ENCODE measurements at places on chromosomes 7 and 10.

DNA sequence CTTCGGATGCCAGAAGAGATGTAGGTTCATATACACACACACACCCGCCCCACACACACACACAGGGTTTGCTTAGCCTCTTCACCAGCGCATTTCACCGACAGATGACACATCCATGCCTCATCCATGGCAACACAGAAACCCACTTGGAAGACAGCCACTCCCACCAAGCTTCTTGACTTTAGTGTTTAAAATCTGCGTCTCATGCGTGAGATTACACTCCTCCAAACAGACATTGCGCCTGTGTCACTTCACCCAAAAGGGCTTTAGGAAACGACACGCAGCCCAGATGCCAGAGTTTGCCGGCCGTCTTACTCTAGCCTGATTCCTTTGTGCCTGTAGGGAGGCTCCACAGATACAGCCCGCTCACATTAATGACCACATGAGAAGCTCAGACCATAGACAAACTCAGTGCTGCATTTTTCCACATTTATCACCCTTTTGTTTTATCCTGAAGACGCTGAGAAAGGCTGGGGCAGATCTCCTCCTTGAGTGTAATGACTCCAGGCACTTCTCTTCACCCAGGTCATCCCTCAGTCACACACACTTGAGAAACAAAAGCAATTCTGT lies 73.8 kb downstream of the DIP2C start:
- no peak for DNase-seq

DNA sequence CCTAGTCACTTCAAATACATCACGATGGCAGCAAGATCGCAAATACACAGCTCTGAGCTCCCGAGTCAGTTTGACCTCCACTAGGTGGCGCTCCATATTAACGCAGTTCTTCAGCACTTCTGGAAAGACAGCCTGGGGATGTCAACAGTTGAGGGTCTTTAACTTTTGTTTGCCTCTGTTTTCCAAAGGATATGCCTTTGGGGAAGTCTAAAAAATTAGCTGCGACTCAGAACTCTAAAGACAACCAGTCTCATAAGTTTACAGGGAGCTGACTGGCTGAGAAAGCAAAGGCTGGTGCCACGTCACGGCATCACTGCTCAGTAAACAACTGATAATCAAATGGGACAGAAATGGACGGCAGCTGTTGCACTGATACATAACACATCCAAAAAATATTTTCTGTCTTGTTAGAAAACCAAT lies 458.8 kb downstream of the SORCS1 start:
- peak; percentile 58 for DNase-seq

- no peak for DNase-seq
Measured at GRCh38 chr10:130236711-130237110, 100.5 kb downstream of the GLRX3 start.

GRCh38 chr7:133360201-133360600 lies 107.3 kb downstream of the EXOC4 start:
- no peak for DNase-seq

- no peak for DNase-seq
Measured at GRCh38 chr10:359093-359492, 223.8 kb downstream of the ZMYND11 start.

GRCh38 chr7:44671069-44671468 lies 64.6 kb downstream of the OGDH start:
- no peak for DNase-seq

- no peak for DNase-seq
Measured at GRCh38 chr7:67466109-67466508, 469.5 kb downstream of the TYW1 start.

DNA sequence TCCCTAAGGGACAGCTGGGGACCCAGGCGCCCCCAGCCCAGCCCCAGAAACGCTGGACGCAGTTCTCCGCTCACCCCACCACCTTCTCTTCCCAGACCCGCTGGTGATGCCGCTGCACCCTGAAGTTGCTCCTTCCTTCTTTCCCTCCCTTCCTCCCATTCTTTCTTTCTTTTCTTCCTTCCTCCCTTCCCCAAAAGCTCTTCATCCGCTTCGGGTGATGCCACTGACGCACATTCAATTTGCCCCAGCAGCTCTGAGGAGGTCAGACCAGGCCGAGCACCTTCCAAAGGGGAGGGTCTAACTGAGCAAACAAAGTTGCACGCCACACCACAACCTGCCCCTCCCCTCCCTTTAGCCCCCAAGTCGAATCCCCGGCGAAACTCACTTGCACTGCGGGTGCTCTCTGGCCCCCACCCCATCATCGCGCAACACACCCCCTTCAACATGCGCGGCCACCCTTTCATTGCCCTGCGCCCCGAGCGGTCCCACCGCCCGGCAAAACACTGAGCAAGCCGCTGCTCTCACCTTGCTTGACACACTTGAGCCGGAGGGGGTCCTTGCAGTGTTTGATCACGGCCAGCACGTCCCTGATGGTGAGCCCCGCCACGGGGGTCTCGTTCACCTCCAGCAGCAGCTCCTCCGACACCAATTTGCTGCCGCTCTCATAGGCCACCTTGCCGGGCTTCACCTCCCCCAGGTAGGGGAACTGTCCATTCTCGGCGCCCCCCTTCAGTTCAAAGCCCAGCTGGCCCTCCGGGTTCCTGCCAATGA lies 787 bp downstream of the MAGI2 start:
- no peak for DNase-seq

- no peak for DNase-seq
Measured at GRCh38 chr7:41147606-41148485, 555.0 kb downstream of the INHBA start.
